Testis (tissue), 5 donors: ENCODE measurements at places on chromosomes 2 and 18. TPM values are rescaled to one million over a fixed set of nuclear protein-coding genes. Genes with fewer than 3 reads are reported as not detected.
A peak's percentile ranks its signal among the peaks of the same experiment; 100 is the strongest.

GRCh38 chr2:40511661-40512213, 59.8 kb upstream of the SLC8A1 start:
- no peak overlapping the region for H3K27ac ChIP-seq
- peak overlapping the region; percentile 22 for H3K4me3 ChIP-seq
- DNase-seq: peak; percentile 22
- no peaks in the 10 kb centered on the region for H3K27me3 ChIP-seq

- no peaks in the 10 kb centered on the region for H3K27me3 ChIP-seq
- no peaks in the 10 kb centered on the region for H3K36me3 ChIP-seq
- H3K4me1 ChIP-seq: peaks cover 10% of the 10 kb centered on the region
- no peak for DNase-seq
- H3K27ac ChIP-seq: no peak overlapping the region
Observed at GRCh38 chr2:200471928-200472645, 37.8 kb downstream of the KCTD18 start.

GRCh38 chr2:15858466-15858865, 81.9 kb upstream of the MYCN start:
- DNase-seq: no peak
- no peaks in the 10 kb centered on the region for H3K36me3 ChIP-seq
- H3K4me1 ChIP-seq: no peaks in the 10 kb centered on the region
- no peak overlapping the region for H3K27ac ChIP-seq

- H3K4me1 ChIP-seq: no peaks in the 10 kb centered on the region
- no peak overlapping the region for H3K4me3 ChIP-seq
- no peaks in the 10 kb centered on the region for H3K27me3 ChIP-seq
- DNase-seq: no peak
- H3K27ac ChIP-seq: no peak overlapping the region
Observed at GRCh38 chr18:30991397-30991796, 51.1 kb downstream of the DSC3 start.

DNA sequence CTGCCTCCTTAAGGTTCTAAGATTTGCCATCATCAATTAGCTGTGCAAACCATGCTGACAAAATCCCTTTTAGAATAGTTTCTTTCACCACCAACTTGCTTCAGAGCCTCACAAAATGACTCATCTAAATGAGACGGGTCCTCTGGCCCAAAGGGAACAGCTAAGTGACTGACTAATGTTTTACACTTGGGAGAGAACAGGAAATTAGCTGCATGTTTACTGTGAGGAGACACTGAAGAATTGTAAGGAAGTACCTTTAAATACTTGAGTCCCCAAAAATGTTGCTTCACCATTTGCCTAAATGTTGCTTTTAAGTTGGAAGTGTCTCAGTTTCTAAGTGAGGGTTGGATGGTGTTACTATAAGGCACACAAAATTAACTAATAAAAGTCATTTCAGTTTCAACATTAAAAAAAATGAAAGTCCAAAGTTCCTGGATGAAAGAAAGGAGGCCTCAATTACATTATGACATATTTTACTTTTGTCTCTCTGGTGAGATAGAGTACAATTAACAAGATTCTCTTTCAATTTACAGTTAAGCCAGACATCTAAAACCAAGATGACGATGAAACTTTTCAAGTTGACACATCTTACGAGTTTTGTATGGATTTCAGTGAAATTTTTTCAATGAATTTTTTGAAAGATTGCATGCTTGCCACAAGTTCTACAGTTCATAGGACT, 229.1 kb upstream of the FN1 start:
- no peak for DNase-seq
- no peak overlapping the region for H3K4me3 ChIP-seq
- H3K36me3 ChIP-seq: no peaks in the 10 kb centered on the region
- no peak overlapping the region for H3K27ac ChIP-seq
- H3K4me1 ChIP-seq: no peaks in the 10 kb centered on the region
- H3K27me3 ChIP-seq: no peaks in the 10 kb centered on the region

DNA sequence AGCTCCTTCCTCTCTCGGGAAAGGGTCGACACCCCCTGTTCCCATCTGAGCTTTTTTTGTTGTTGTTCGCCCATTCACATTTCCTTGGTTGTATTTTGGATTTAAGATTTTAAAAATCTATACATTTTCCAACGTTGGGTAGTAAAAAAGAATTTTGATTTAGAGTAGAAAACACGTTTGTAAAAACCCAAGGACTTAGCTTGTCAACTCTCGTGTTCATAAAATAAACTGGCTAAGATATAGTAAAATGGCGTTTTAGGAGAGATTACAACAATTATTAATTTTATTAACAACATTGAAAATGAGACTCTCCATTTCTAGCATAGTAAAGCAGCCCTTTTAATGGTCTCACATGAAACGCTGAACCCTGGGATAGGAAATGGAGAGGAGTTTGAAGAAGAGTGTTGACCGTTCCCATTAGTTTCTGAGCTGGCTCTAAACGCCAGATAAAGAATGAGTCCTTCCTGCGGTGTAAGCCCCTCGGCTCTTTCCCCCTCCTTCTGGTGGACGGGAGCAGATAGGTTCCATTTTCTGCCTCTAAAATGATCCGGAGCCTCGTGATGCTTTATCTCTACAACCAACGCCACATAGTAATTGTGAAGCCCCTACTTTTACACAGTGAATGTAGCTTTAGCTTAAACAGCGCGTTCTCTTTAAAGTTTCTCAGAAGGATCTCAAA, 24.0 kb upstream of the ZNF516 start:
- no peaks in the 10 kb centered on the region for H3K36me3 ChIP-seq
- H3K27ac ChIP-seq: peak overlapping the region; percentile 93
- H3K4me3 ChIP-seq: peak overlapping the region; percentile 53
- DNase-seq: peak; percentile 64
- H3K4me1 ChIP-seq: peaks cover 39% of the 10 kb centered on the region

DNA sequence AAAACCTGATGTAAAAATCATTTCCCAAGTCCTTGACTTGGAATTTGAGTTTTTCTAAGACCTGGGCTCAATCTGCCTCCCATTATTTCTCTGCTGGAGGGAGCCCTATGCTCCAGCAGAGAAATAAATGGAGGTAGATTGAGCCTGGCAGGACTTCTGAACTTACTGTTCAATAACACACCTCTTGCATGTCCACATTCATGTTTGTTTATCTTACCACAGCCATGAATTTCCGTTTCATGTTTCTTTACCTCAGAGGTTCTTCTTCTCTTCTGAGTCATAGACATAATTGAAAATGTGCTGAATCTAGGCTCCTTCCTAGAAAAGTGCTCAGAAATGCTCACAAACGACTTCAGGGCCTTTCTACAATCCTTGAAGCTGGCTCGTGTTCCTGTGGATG, 170.8 kb downstream of the PMAIP1 start:
- H3K36me3 ChIP-seq: no peaks in the 10 kb centered on the region
- no peaks in the 10 kb centered on the region for H3K4me1 ChIP-seq
- H3K4me3 ChIP-seq: no peak overlapping the region
- no peak for DNase-seq
- no peaks in the 10 kb centered on the region for H3K27me3 ChIP-seq
- no peak overlapping the region for H3K27ac ChIP-seq

DNA sequence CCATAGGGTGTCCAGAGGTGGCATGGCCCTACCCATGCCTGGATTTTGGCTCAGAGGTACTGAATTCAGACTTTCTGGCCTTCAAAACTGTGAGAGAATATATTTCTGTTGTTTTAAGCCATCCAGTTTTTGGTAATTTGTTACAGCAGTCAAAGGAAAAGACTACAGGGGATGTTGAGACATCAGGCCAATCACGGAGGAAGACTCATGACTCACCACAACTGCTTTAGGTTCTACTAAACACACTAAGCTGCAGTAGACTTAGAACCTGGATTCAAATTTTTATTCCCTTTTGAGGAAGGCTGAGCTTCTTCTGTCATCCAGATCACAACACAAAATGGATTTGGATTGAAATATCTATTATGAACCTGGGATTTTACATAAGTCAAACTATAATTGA, 12.0 kb upstream of the C2orf66 start:
- no peak overlapping the region for H3K27ac ChIP-seq
- no peaks in the 10 kb centered on the region for H3K4me1 ChIP-seq
- no peaks in the 10 kb centered on the region for H3K36me3 ChIP-seq

C2orf92 gene
- total RNA-seq: 35.7 TPM

UGGT1 gene
- total RNA-seq: 71.6 TPM

CNGA3 gene
- 1.1 TPM for total RNA-seq

INO80D gene
- total RNA-seq: 28.2 TPM
